ENCODE measurements at places on chromosomes 2 and 18.
A peak's percentile ranks its signal among the peaks of the same experiment; 100 is the strongest.

GRCh38 chr2:149741646-149742045, 154.1 kb upstream of the MMADHC start:
- DNase-seq: no peak

- no peak for DNase-seq
These were observed 13.5 kb downstream of the HNMT start for GRCh38 chr2:137977790-137978189.

GRCh38 chr2:24220554-24221291, 45.9 kb downstream of the FAM228A start:
- DNase-seq: no peak

DNA sequence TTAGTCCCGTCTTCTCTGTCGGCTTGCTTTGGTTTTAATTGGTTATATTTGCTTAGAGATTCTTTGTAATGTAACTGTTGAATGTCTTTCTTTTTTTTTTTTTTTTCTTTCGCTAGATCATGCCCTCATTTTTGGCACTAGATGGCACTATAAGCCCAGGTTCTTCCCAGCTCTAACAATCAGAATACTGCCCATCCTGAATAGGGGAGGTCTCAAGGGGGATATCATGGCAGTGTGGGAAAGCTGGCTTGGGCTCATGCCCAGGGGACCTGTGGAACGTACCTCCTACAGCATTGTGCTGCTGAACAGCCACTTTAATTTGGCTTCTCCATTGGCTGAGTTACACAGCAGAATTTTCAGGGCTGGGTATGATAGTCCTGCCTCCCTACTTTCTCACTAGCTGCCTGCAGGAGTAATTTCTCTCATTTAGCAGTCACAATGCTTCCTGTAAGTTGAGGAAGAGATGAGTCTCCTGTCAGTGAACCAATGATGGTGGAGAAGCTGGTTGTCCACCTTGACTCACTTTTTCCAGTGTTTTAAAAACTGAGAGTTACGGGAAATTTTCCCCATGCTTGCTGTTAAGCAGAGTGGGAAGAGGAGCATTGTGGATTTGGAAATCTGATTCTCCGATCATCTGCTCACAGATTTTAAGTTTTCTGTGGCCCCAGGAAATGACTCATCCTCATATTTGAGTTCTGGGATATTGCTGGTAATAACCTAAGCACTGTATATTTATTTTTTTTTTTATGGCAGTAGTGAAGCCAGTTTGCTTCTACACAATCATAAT, 47.2 kb downstream of the RAD51AP2 start:
- peak; percentile 4 for DNase-seq
